Activated naive CD4-positive, alpha-beta T cell treated with anti-CD3 and anti-CD28 coated beads for 36 hours (primary cell): ENCODE measurements at places on chromosomes 5 and 9. TPM values are rescaled to one million over a fixed set of nuclear protein-coding genes. Genes with fewer than 3 reads are reported as not detected.

DNA sequence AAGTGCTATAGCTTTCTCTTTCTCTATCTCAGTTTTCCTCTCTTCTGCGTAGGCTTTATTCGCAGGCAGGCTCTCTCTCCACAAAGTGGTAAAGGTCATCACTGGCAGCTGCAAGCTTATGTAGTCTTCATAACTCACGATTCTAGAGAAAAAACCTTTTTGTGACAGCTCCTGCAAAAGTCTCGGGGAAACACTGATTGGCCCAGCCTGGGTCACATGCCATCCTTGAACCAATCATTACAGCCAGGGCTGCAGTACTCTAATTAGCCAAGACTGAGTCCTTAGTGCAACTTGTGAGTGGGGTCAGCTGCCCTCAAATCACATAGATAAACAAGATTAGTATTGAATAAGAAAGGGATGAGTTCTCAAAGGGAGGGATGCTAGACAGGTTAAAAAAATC, 18.3 kb upstream of the FRMPD1 start:
- DNase-seq, result no peak

DNA sequence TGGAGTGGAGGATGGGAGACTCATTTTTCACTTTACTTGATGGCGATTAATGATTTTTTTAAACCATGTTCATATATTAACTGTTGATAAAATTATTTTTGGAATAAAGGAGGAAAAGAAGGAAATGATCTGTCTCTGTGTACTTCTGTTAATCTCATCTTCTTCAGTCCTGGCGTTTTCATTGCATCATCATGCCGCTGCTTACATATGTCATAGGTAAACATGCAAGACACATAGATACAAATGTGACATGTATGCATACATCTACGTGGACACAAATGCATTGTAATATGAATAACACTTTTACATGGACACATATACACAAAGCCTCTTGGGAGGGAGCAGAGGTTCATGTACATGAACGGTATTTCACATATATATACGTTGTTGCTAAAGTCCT, 10.0 kb downstream of the TMEM174 start:
- no peak for DNase-seq

Gene FBP2
- not detected for total RNA-seq

Gene SLC6A3
- total RNA-seq, result not detected
